ENCODE measurements at places on chromosomes 4 and X.

DNA sequence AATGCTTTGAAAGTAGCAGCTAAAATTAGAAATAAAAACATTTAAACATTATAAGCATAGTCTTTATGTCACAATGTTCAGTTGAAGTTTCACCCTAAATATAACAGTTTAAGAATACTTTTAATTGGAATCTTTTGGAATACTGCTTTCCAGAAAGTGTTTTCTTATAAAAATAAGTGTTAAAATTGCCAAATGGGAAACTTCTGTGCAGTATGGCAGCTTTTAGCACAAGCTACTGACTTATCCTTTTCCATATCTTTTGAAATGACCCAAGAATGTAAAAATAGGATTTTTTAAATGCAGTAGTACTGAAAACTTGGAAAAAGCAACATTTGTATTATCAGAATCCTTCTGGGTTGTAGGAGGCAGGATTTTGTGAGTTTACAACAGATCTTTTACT, 34.2 kb downstream of the CEP135 start:
- no peak for DNase-seq

DNA sequence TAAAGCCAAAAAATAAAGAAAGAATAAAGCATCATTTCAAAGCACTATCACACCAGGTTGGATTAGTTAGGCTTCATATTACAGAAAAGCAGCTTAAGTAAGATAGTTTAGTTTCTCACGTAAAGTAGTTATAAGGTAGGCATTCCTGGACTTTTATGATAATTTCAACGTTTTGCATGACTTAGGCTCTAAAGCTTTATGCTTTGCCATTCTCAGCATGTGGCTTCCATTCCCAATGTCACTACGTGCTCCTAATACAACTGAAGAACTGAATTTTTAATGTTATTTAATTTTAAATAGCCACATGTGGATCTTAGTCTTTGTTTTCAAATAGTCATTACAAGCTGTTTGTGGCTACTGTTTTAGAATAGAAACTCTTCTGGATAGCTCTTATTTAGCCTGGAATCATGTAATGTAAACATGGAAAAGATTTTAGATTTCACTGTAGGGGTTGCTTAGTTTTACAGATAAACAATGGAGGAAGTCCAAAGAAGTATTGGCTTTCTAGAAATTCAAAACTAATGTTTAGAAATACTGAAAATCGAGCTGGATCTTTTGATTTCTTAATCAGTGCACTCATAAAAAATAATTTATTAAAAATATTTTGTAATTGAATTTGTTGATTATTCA, 710.0 kb downstream of the IL1RAPL1 start:
- DNase-seq, result no peak

DNA sequence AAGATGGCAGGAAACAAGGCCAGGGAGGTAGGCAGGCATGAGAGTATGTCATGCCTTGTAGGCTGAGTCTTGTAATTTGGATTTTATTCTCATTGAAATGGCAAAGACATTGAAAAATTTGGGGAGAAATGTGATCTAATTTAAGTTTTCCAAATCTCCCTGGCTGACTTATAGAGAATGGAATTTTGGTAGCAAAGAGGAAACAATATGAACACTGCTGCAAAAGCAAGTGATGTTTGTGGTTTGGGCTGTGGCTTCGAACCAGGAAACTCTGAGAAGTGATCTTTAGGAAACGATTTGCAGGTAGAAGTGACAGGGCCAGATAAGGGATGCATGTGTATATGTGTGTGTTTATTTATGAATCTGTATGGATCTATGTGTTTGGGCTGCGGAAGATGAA, 35.6 kb downstream of the ARSJ start:
- DNase-seq, result no peak

DNA sequence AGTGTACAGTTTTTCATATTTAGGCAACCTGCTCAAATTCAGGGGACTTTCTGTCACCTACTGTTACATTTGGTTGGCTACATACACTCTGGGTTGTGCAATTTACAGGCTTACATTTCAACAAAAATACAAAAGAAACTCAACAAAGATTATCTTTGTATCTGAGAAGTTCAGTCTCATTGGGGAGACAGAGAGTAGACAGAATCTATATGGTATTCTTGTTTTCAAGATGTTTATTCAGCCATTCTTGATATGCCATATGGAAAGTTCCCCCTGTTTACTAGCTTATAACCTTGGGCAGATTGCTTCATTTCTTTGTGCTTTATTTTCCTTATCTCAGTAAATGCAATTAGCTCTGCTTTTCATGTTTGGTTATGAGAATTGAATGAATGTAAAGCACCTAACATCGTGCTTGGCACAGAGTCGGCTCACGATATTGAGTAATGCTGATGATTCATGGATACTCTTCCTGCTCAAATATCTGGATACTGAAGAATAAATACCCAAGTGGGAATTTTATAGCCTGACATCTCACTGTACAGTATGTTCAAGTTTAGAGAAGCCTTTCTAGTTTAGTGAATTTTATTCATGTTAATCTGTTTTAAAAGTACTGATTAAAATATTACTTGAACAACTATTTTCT, 96.5 kb upstream of the PACRGL start:
- DNase-seq, result no peak

DNA sequence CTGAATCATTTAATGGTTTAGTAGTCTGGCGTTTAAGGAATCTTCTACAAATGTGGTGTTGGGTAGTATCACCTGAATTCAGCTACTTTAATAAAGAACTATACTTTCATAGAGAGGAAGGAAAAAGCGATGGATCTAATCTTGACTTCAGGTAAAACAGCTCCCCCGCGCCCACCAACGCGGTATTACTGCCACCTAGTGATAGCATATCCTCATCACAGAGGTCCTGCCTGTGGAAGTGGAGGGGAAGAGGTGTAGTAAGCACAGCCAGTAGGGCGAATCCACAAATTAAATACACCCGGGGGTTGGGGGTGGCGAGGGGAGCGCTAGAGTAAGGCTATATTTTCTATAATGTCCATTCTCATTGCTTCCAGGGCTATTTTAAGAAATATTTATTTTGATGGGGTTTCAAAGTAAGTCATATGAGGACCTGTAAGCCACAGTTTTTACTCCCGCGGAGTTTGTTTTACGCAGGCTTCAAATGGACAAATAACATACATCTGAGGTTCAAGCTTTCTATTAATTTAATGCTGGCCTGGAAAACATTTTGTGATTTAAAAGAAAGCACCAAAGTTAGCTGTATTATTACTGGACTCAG, 8.3 kb upstream of the DAPP1 start:
- DNase-seq, result peak; percentile 23

DNA sequence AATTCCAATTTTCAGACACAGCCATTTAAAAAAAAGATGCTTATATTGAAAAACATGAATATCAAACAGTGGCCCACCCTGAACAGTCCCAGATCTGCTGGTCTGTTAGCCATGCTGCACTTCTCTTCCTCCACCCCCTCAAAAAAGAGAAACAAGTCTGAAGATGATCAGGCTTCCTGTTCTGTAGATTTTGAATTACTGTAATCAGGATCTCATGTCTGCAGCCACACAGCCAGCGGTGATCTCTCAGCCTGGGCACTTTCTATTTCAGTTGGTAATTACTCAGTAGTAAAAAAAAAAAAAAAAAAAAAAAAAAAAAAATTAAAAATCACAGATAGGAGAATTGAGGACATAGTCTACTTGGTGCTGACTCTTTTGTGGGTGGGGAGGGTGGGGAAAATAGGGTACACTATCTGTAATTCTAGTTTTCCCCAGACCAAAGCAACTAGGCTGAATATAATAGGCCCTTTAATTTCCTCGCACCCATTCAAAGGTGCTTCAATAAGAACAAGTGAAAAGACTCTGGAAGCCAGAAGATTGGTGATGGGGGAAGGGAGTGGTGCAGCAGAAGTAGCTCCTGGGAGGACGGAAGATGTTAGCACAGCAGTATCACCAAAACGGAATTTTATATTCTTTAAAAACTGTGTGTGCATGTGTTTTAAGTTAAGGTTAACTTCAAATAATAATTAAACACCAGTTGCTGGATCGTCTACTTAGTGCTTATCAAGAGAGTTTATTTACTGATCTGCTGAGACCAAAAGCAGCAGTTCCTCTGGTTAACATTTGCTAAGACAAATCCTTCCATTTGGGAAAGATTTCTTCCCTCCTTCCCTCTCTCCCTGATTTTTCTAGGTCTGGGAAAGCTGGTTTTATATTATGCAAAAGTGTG, 47.0 kb downstream of the SPRY1 start:
- no peak for DNase-seq

GRCh38 chrX:97405031-97405660, 521.4 kb downstream of the RPA4 start:
- no peak for DNase-seq

- peak; percentile 32 for DNase-seq
Measured at GRCh38 chr4:152100379-152101201, 339.8 kb upstream of the GATB start.

DNA sequence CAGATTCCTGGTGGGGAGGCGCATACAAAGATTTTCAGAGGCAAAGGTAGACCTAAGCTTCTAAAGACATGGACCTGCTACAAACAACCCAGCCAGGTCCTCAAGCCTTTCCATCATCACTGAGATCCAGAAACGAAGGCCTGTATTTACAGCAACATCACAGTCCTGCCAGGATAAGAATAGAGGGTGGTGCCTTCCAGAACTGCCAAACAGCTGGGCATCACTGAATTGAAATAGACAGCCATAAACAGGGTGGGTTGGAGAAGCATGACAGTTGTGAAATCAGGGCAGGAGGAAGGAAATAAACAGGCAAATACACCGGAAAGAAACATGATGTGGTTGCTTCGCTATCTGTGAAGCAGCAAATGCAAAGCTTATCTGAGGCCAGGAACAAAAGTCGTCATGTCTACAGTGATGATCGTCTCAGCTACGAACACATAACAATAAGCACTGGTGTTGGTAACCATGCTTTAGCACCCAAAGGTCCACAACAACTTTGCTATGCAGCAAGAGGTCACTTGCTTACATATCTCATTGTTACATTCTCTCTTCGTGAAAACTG, 6.7 kb upstream of the TMEM154 start:
- DNase-seq, result no peak

DNA sequence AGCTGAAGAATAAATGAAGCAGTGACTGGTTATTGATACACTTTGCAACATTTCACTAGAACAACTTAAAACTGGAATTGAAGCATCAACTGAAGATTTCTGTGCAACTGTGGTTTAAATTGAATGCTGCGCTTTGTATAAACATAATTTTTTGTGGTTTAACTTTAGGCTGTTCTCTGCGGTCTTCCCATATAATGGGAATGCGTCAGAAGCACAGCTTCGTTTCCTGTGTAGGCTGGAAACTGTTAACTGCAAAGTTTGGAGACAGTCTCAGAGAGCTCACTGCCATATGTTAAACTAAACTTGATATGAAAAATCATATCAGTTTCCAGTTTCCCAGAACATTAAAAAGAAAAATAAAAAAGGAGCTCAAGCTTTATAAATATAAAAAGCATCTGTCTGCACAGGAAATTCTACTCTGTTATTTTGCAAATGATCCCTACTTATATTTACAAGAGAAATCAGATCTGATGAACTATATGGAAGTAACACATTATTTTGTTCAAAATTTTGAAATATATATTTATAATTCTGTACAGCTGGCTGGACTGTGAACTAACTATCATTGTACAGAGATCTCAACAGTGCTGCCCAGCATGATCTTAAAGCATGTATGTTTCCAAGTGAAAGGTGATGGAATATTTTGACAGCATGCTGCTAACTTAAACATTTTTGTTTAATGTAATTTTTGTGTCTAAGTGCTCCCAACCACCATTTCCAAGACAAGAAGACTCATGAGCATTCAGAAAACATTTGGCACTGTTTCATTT, 139.9 kb downstream of the NDST3 start:
- DNase-seq, result no peak

DNA sequence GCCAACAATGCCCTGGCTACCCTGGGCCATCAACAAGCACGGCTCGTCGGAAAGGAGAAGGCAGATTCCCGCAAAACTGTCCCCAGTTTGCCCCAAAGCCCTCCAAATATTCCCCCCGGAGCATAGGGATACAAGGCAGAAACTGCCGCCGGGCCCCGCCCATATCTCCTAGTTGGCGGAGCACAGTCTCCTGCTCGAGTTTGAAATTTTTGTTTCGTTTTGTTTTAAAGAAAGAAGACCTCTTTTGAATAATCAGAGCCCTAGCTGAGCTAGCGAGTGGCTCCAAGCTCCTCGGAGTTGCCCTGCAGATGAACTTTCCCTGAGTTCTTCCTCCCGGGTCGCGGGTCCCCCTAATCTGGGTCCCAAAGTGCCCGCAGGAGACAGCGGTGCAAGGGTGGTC, 138.1 kb upstream of the ZIC3 start:
- DNase-seq, result no peak

GRCh38 chr4:77451530-77451929, 154.1 kb upstream of the CXCL13 start:
- DNase-seq, result no peak

DNA sequence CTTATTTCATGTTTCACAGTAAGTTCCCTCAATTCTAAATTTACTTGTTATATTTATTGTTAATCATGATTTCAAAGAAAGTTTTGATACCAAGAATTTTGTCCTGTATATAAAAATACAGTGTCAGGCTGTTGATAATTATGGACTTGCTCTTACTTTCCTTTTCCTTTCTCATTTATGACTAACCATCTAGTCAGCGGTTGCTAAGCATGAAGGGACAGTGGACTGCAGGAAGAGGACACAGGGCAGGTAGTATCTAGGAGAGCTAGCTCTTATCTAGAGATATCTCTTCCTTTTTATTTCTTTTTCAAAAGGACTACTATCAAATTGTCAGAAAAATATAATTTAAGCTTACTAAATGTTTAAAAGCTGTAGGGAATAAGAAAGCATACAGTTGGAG, 1.6 kb downstream of the OPRPN start:
- no peak for DNase-seq

DNA sequence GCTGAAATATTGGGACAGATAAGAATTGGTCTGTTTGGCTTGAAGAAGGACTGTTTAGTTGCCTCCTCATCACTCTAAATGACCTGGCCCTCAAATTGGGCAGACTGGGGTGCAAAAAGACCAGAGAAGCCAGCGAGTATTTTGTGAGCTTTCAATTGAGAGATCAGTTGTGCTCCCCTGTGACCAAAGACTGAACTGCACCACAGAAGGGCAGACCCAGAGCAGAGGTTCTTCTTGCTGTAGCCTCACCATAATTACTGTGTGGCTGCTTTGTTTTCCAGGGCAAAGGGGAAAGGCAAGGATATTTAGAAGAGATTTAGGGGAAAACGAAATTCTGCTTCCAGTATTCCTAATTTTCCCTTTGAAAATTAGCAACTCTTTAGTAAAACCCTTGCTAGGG, 104.0 kb upstream of the MBNL3 start:
- no peak for DNase-seq

GRCh38 chr4:69787879-69788278, 27.5 kb upstream of the SULT1B1 start:
- DNase-seq, result no peak

DNA sequence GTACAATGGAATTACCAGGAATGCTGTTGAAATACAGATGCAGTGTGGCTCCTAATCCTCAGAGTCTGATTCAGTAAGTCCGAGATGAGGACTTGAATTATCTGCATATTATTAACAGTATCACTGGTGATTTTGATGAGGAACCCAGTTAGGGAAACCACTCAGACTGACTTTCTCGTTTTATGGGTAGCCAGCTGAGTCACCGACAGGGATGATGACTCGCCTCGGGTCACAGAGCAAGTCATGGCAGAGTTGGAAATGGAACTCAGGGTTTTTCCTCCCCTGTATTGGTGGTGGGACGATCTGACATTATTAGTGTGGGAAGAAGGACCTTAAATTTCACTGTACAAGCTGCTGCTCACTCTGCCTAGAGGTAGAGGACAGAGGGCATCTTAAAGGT, 51.3 kb downstream of the RTL9 start:
- no peak for DNase-seq

All from stimulated activated CD8-positive, alpha-beta memory T cell treated with anti-CD3 and anti-CD28 coated beads, Interleukin-2, amount 100 ng/mL, for 48 hours (primary cell).